ENCODE measurements at places on chromosomes 11 and 22. TPM values are rescaled to one million over a fixed set of nuclear protein-coding genes. Genes with fewer than 3 reads are reported as not detected.

Gene MPPED1
- not detected for total RNA-seq

Gene DRD4
- 0.24 TPM for total RNA-seq

Gene PANX1
- total RNA-seq = 24.3 TPM

Gene SLC25A1
- total RNA-seq = 55.8 TPM

Gene APOL5
- not detected for total RNA-seq

Gene FOLR2
- not detected for total RNA-seq

Gene PI4KA
- 17.7 TPM for total RNA-seq

Gene CARD18
- total RNA-seq = not detected

Gene MRGPRX3
- not detected for total RNA-seq

Gene SPDYC
- total RNA-seq = not detected

Gene ZNF214
- 0.98 TPM for total RNA-seq

Gene SLC7A4
- not detected for total RNA-seq

Gene UPK3A
- total RNA-seq = not detected

Gene RBFOX2
- 28.7 TPM for total RNA-seq

Gene CRYBA4
- total RNA-seq = not detected

Gene MS4A6E
- total RNA-seq = not detected

Gene MPEG1
- not detected for total RNA-seq

Gene KRTAP5-8
- total RNA-seq = not detected

Gene FXYD6
- 0.35 TPM for total RNA-seq

Gene ELFN2
- total RNA-seq = 5.9 TPM

Gene FAM180B
- total RNA-seq = not detected

Gene CENPM
- total RNA-seq = 37.5 TPM

Gene SELENOM
- 73.4 TPM for total RNA-seq

Gene SEC14L2
- total RNA-seq = 82.5 TPM

Gene USH1C
- 1.6 TPM for total RNA-seq

Gene TYR
- total RNA-seq = not detected

Gene YAP1
- total RNA-seq = 65.6 TPM

Gene ALX4
- total RNA-seq = 2.9 TPM

Gene SMIM38
- not detected for total RNA-seq

Gene MUC6
- not detected for total RNA-seq

Gene YPEL4
- total RNA-seq = 0.32 TPM

Gene KLHL35
- 1.5 TPM for total RNA-seq

Gene SLC29A2
- 5.7 TPM for total RNA-seq

Gene SCO2
- 3.0 TPM for total RNA-seq

Gene TMEM191B
- 0.96 TPM for total RNA-seq

Gene SLC22A25
- total RNA-seq = not detected

Gene SLN
- total RNA-seq = 1.6 TPM
